ENCODE measurements at places on chromosomes 7 and 10.
A peak's percentile ranks its signal among the peaks of the same experiment; 100 is the strongest.

DNA sequence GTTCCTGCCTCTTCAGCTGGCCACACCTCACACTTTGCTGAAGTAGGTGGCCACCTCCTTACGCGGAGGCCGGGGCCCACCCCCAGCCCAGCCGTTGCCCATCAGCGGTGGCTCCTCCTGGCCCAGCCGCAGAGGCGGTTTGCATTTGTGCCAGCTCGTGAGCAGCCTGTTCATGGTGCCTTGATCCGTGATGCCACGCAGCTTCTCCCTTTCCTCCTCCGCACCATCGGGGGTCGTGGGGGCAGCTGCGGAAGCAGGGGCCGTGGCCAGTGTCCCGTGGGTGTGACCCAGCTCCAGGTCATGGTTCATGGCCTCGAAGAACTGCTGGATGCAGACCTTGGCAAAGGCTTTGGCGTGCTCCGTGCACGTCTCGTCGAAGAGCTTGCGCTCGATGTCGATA is 3.1 kb upstream of the CALHM2 start:
- no peak for DNase-seq

DNA sequence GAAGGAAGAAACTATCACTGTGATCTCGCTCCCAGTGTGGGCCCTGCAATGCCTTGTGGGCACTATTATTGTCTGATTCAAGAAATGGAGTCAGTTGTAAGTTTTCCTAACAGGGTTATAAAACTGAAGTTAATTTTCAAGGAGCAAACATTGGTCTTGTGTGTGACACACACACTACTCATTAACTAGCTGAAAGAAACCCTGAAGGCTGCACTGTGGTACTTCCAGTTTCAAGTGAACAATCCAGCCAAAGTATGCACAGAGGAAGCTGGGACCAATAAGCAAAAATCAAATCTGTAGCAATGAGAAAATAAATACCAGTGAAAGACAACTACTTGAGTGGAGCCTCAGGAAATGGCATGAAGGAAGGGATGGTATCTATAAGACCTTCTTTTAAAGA is 506.6 kb upstream of the POT1 start:
- DNase-seq: no peak

- no peak for DNase-seq
These were observed 10.3 kb upstream of the CPA5 start for GRCh38 chr7:130334274-130334673.

- DNase-seq: peak; percentile 16
These were observed 36.2 kb upstream of the GTF2IRD1 start for GRCh38 chr7:74417419-74417971.

DNA sequence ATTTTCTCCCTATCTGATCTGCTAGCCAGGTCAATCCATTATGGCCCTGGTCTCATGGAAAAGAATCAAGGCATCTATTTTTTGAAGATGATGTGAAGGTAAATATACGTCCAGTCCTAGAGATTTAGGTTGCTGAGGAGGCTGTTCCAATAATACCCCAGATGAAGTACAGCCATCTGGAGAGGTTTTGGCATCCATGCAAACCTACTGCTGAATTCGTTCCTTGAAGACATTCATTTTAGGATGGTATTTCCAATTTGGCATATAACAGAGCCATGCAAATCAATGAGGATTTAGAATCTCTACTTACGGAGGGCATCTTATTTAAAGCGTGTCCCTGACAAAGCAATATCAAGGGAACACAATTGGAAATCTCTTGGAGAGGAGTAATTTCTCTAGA is 465.5 kb downstream of the KCNMA1 start:
- DNase-seq: no peak

DNA sequence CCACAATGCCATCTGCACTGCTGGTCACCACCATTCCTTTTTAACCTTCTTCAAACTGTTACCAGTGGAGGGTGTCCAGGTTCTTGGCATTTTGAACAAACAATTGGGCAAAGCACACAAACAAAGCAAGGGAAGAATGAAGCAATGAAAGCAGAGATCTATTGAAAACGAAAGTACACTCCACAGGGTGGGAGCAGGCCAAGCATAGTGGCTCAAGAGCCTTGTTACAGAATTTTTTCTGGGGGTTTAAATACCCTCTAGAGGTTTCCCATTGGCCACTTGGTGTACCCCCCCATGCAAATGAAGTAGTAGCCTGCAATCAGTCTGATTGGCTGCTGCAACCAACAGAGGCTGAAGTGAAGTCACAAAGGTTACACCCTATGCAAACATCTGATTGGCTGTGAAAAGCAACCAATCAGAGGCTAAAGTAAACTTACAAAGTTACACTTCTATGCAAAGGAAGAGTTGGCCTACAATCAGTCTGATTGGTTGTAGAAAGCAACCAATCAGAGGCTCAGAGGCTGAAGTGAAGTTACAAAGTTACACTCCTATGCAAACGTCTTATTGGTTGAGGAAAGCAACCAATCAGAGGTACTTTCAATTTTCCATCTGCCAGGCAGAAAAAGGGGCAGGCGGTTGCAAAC is 103.2 kb upstream of the WAC start:
- DNase-seq: no peak

DNA sequence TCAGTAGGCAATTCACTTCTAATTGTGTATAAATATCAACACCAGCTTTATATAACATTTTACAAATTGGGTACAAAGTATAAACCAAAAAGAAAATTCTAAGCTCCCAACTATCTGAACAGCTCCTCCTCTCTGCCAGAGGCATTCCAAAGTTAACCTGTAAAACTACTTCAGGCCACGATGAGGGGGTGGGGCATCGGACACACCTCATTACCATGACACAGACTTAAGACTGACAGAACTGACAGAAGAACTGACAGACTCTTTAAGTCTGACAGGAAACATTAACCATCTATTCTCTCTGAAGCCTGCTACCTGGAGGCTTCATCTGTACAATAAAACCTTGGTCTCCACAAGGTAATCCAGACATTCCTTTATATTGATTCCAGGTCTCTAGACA is 12.3 kb downstream of the ESYT2 start:
- DNase-seq: no peak

DNA sequence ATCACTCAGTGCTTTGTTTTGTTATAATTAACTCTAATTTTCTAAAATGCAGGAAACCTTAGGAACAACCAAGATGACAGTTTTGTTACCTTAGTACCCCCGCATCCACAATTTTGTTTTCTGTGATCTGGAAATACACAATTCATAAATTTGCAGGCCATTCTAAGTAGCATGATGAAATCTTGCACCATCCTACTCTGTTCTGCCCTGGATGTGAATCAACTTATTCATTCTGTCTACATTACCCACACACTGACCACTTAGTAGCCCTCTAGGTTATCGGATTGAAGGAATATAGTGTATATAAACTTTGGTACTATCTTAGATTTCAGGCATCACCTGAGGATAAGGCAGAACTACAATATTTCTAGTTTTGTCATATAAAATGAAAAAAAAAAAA is 155.9 kb downstream of the CTTNBP2 start:
- DNase-seq: no peak

- DNase-seq: no peak
These were observed 181.8 kb downstream of the ELFN1 start for GRCh38 chr7:1851721-1852516.

DNA sequence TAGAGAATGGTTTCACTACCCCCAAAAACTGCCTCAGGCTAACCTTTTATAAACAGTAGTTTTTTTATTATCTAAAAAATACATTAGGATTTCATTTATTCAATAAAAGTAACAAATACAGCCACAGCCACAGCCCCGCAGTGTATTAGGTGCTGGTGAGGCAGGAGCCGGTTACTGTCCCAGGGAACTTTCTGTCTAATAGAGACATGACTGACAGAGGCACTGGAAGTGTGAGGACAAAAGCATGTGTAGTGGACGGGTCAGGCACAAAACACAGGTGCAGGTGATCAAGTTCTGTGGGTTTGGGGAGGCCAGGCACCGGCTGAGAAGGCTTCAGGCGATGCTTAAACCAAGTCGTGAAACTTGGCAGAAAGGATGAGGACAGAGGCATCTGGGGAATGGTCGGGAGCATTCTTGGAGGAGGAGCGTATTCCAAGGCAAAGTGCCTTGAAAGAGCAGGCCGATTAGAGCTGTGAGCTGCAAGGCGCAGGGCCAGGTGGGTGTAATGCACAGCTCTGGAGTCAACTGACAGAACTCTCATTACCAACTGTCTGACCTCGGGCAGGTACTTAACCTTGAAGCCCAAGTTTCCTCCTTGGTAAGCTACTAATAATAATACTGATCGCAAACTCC is 138.2 kb downstream of the USP6NL start:
- DNase-seq: no peak

DNA sequence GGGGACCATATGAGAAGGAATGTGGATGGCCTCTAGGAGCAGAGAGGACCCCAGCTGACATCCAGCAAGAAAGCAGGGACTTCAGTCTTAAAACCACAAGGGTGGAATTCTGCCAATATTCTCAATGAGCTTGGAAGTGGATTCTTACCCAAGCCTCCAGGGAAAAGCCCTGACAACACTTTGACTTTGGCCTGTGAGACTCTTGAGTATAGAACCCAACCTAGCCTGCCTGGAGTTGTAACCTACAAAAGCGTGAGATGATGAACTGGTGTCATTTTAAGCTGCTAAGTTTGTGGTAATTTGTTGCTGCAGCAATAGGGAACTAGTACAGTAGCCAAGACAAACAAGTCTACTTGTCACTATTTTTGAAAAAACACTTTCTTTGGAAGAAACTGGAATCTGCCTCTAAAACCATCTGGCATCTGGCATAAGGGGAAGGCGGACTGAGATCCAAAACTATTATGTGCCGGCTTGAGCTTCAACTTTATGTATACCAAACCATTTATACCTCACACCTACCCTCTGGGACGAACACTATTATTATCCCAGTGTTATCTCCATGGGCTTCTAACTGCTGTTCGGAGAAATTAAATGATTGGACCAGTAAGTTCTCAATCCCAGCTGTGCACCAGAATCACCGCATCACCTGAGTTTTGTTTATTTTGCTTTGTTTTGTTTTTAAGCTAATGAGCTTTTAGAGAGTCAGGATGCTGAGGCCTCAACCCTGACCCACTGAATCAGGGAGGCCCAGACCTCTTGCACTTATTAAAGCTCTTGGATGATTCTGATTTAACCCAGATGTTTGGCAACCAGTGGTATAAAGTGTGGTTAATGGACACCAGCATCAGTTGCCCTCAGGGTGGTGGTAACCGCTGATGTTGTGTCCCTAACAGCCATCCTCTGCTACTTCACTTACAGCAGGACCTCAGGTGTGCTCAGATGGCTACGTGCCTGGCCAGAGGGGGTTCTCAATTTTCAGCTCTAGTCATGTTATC is 83.0 kb downstream of the C1GALT1 start:
- DNase-seq: no peak

GRCh38 chr7:157711353-157711888 is 374.6 kb downstream of the DNAJB6 start:
- no peak for DNase-seq

GRCh38 chr7:25567430-25567829 is 339.1 kb upstream of the NPVF start:
- DNase-seq: no peak

- no peak for DNase-seq
These were observed 20.8 kb downstream of the LAMB4 start for GRCh38 chr7:108109221-108109908.

GRCh38 chr7:103114576-103115008 is 34.3 kb downstream of the NAPEPLD start:
- no peak for DNase-seq

GRCh38 chr10:79445977-79446757 is 743 bp upstream of the ZCCHC24 start:
- DNase-seq: no peak

GRCh38 chr10:71072823-71073210 is 139.6 kb upstream of the UNC5B start:
- no peak for DNase-seq

- no peak for DNase-seq
These were observed 93.9 kb upstream of the TMEM106B start for GRCh38 chr7:12117170-12117569.

DNA sequence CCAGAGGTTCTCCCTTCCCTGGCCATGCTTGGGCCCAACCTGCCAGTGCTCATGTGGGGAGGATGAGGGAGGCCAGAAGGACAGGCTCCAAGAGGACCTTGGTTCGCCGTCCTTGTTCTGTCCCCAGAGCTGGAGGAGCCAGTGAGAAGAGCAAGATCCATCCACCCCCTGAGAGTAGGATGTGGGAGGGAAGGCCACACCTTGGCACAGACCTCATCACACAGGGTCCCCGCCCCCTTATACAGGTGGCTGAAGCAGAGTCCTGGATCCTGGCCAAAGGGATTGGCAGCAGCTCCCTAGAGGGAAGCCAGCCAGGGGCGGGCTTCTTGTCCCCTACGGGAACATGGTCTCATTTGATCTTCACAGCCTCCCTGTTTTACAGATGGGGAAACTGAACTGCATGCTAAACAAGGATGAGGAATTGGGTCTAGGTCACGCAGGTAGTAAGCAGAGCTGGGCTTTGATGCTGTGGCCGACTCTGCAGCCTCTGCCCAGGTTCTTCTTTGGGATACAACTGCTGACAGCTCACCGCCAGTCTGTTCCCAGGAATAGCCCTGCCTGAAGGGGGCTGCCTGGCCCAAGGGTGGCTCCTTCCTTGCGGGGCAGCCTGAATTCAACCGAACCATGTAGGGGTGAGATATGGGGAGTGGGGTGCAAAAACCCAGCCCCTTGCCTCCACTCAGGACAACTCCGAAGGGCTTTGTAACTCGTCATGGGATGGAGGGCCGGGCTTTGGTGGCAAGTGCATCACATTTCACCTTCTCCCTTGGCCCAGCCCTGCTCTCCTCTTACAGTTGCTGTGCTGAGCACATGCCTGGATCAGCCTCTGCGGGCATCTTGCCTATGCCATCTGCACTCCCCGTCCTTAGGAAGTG is 62.2 kb upstream of the KDM7A start:
- DNase-seq: no peak

DNA sequence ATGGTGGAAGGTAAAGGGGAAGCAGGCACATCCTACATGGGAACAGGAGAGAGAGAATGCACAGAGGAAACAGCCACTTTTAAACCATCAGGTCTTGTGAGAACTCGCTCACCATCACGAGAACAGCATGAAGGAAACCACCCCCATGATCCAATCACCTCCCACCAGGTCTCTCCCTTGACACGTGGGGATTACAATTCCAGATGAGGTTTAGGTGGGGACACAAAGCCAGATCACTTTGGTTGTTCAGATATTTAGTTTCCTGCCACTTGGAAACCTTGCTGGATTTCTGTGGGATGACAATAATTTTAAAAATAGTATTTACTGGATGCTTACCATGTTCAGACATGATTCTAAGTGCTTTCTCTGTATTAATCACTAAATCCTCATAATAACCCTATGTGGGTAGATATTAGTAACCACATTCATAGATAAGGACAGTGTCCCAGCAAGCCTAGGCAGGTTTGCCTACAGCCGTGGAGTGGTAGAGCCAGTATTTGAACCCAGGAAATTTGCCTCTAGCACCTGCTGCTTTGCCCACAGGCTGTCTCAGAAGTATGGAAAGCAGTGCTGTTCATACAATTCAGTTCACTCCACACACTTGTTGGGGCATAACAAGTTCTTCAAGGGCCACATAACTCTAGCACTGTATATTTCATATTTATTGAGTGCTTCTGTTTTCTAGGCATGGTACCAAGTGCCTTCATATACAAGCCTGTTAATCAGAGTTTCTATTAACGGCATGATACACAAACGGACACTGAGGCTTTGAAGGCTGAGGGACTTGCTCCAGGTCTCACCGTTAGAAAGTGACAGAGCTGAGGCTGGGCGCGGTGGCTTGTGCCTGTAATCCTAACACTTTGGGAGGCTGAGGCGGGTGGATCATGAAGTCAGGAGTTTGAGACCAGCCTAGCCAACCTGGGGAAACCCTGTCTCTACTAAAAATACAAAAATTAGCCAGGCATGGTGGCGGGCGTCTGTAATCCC is 8.3 kb downstream of the TLL2 start:
- no peak for DNase-seq
